ENCODE measurements at places on chromosomes 13 and 19.
A peak's percentile ranks its signal among the peaks of the same experiment; 100 is the strongest.

GRCh38 chr19:39996218-39996810 is 546 bp upstream of the ZNF546 start:
- peak; percentile 9 for DNase-seq

GRCh38 chr19:42362891-42363440 is 27.1 kb downstream of the CNFN start:
- DNase-seq = no peak

- DNase-seq = no peak
Measured at GRCh38 chr13:72534951-72535640, 192.3 kb downstream of the MZT1 start.

- DNase-seq = peak; percentile 84
Measured at GRCh38 chr13:45269204-45269603, 68.4 kb upstream of the KCTD4 start.

DNA sequence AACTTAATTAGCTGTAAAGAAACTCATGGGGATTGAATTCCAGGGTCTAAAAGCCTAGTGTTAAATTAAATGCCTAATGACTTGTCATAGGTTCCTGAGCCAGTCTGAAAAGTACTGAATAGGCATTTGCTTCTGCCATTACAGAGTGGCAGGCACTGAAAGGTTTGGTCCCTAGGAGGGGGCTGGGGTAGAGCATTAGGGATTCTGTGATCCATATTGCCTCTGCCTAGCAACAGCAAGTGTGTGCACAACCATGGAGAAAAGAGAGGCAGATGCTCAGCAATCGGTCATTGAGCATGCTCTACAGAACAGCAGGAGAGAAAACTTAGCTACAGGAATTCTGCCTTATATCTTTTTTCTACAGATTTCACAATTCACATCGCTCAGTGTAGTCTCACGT is 133.5 kb downstream of the TRPC4 start:
- no peak for DNase-seq

- DNase-seq = no peak
Measured at GRCh38 chr19:33773704-33774624, 22.7 kb upstream of the KCTD15 start.

DNA sequence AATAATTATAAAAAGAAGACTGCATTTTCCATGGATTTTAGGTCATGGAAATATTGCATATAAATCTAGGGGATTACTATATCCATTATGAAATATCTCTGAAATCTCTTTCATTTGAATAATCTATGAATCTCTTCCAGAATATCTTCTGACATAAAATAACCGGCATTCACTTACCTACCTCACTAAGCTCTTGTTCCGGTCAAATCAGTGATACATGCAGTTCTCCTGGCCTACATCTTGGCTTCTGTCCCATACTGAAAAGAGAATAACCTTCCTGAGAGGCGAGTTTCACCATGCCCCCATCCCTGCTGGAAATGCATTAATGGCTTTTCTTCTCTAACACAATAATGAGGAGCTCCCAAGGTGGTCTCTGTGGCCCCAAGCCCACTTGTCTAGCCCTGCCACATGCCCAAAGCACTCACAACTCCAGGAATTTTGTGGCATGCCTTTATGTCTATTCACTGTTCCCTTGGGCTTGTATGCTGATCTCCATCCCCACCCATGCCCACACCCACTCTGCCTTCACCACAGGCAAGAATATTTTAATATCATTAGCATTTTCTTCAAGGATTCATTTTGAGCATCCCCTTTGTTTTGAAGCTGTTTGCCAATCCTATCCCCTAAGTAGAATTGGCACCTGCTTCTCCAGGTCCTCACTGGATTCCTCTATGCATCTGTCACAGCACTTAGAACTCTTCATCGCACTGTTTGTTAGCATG is 401.6 kb downstream of the COG6 start:
- no peak for DNase-seq

- DNase-seq = no peak
Measured at GRCh38 chr19:6861683-6862286, 25.6 kb upstream of the ADGRE1 start.

DNA sequence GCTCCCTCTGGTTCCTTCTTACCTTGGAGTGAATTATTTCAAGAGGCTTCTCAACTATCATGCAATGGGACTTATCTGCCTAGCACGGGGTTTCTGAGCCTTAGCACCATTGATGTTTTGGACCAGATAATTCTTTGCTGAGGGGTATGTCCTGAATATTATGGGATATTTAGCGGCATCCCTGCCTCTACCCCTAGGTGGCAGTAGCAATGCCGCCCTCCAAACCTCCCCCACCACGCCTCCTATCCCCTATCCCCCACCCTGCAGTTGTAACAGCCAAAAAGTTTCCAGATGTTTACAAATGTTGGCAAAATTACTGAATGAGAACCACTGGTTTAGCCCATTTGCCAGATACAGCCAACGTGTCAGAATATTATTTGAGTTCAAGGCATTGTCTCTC is 125.5 kb downstream of the POSTN start:
- DNase-seq = no peak

GRCh38 chr13:41386211-41386610 is 71.1 kb upstream of the RGCC start:
- no peak for DNase-seq

DNA sequence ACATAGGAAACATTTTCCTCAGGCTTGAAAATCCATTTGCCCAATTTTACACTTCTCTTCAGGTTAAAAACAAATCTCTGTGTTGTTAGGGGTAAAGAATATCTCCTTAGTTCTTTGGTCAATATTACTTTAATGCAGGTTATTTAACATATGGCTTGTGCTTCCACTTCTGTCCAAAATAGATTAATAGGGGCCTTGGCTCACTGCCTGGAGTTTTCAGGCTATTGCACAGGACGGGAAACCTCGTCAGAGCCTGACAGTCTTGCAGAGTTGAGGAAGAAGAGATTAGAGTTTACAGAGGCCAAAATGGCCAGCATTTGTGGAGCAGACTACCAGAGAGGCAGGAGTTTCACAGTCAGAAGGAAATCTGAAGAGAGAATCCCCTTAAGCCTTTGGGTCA is 863.9 kb upstream of the GPC6 start:
- no peak for DNase-seq

DNA sequence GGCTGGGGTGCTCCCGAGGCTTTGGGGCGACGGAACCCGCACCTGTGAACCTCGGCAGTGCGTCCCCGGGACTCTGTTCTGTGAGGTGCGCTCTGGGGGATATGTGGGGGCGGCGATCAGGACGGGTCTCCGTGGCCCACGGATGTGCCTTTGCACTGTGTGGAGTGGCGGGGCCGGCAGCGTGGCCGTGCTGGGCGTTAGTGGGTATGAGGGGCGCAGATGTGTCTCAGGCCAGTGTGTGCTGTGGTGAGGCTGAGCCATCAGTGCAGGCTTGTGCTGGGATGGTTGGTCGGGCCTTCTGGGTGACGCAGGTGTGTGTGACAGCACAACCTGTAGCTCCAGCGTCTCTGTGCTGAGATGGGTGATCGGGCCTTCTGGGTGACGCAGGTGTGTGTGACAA is 16.9 kb downstream of the ZNF331 start:
- DNase-seq = no peak

- DNase-seq = no peak
Measured at GRCh38 chr13:72804301-72804700, 22.4 kb downstream of the PIBF1 start.

DNA sequence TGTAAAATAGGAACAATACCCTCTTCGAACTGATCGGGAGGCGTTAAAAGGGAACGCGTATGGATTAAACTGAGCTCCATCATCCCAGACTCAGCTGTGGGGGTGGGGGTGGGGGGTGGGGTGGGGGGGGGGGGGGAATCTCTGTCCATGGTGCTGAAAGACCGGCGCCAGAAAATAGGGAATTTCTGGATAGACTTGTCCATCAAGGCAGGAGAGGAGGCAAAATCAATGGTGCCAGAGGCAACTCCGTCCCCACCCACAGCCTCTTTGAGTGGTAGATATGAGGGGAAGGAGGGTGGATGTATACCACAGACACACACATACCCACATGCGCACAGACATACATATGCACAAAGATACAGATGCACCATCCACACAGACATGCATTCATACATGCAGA is 37.4 kb downstream of the ZNF787 start:
- DNase-seq = no peak

- DNase-seq = no peak
Measured at GRCh38 chr19:38287604-38288003, 16.4 kb upstream of the C19orf33 start.

DNA sequence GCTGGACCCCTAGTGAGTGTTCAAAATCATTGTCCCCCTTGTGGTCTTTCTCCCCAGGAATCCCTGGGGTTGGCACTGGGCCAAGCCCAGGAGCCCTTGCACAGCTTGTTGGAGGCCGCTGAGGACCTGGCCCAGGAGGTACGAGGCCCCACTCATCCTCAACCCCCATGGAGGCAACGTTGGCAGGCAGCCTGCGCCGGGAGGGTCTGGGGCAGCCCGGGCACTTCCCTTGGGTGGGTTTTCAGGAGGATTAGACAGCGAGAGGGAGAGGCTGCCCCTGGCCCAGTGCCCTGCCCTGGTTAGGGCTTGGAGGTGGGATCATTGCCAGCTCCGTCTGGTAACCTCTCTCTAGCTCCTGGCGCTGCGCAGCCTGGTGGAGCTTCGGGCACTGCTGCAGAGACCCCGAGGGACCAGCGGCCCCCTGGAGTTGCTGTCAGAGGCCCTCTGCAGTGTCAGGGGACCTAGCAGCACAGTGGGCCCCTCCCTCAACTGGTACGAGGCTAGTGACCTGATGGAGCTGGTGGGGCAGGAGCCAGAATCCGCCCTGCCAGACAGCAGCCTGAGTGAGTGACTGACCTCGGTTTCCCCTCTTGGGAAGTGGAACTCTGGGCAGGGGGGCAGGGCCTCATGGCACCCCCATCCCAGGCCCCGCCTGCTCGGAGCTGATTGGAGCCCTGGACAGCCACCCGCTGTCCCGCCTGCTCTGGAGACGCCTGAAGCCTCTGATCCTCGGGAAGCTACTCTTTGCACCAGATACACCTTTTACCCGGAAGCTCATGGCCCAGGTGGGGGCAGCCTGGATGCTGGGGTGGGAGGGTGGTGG is 3.0 kb downstream of the ABCA7 start:
- no peak for DNase-seq

GRCh38 chr19:35549174-35549788 is 3.9 kb downstream of the TMEM147 start:
- peak; percentile 42 for DNase-seq

- no peak for DNase-seq
Measured at GRCh38 chr19:32674153-32674930, 638 bp downstream of the ANKRD27 start.

DNA sequence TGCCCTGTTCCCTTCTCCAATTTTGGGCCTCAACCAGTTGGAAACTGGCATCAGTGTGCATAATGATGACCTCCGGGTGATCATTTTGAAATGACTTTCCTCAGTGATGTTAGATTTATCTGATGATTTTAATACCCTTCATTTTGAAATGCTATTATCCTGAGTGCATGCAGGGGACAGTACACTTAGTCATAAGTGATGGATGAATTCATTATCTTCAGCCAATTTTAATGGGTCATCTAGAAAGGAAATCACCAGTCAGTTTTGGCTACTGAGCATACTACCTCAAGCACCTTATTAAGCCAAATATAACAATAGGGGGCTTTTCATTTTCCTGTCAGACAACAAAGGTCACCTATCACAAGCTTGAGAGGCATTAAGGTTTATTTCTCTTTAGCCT is 118.5 kb upstream of the MIR17HG start:
- no peak for DNase-seq

GRCh38 chr19:41325947-41326706 is 16.2 kb downstream of the CCDC97 start:
- no peak for DNase-seq

- DNase-seq = no peak
Measured at GRCh38 chr19:35346193-35347052, 1.3 kb upstream of the FFAR1 start.

DNA sequence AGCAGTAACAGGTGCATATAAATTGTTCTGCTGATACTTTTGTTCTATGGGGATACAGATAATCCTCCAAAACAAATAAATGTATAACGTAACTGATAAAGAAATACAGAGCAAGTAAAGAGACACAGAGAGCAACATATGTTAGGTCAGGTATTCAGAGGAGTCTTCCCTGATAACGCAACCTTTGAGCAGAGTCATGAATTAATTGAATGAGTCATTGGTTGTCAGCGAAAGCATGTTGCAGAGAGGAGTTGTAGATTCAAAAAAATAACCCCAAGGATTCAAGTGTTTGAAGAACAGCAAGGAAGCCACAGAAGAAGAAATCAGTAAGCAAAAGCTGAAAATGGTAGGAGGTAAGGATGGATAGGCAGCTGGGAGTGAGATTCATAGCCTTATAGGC is 245.2 kb downstream of the TBC1D4 start:
- peak; percentile 64 for DNase-seq

- DNase-seq = no peak
Measured at GRCh38 chr19:6769006-6769619, 1.9 kb upstream of the SH2D3A start.

- no peak for DNase-seq
Measured at GRCh38 chr19:19655051-19655594, 8.4 kb downstream of the ATP13A1 start.

DNA sequence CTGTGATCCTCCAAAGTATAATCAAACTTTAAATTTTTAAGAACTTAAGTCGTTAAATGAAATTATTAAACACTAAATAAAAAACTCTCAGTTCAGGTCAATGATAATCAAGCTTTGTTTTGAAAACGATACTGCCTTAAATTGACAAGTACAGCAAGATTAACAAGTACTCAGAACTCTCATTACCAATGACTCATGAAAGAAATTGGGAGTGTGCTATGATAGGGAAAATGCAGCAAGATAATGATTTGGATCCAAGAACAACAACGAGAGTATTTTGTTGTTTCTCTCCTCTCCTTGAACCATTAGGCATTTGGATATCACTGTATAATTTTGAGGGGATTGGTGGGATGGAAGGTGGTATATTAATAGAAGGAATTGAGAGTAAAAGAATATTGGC is 10.2 kb downstream of the N4BP2L2 start:
- DNase-seq = no peak

DNA sequence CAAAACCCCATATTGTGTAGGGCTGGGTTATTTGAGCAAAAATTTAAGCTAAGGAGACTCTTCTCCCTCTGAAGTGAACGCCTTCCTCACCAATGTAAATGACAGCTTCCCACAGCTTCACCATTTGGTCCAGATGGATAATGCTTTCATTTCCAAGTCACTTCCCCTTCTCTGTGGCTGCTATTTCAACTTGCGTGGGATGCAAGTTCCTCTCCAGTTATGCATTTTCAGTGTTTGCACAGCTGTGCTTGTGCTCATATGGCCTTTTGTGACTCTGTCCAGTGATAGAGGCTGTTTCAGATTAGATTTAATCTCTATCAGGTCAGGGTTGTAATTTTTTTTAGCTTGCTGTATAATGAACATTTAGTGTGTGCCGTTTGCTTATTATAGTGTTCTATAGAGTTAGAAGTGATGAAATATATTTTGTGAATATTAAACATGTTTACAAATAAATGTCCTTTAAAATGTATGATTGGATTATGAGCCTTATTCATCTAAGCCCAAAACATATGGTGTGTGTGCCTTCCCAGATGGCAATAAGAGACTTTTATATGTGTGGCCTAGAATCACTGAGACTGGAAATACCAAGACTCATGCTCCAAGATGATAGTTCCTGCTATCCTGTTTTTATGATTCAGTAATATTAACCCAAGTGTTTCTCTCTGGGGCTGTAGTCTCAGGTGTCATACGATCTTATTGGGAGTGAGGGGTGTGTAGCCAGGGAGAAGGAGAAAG is 86.6 kb downstream of the TNFRSF19 start:
- DNase-seq = no peak

GRCh38 chr19:13207237-13207845 is 57.1 kb downstream of the IER2 start:
- DNase-seq = no peak

- DNase-seq = peak; percentile 68
Measured at GRCh38 chr19:52660981-52661380, 22.8 kb upstream of the ZNF83 start.

Measured in NCI-H226 (cell line).